ENCODE measurements at places on chromosomes 3 and 15. TPM values are rescaled to one million over a fixed set of nuclear protein-coding genes. Genes with fewer than 3 reads are reported as not detected.

DNA sequence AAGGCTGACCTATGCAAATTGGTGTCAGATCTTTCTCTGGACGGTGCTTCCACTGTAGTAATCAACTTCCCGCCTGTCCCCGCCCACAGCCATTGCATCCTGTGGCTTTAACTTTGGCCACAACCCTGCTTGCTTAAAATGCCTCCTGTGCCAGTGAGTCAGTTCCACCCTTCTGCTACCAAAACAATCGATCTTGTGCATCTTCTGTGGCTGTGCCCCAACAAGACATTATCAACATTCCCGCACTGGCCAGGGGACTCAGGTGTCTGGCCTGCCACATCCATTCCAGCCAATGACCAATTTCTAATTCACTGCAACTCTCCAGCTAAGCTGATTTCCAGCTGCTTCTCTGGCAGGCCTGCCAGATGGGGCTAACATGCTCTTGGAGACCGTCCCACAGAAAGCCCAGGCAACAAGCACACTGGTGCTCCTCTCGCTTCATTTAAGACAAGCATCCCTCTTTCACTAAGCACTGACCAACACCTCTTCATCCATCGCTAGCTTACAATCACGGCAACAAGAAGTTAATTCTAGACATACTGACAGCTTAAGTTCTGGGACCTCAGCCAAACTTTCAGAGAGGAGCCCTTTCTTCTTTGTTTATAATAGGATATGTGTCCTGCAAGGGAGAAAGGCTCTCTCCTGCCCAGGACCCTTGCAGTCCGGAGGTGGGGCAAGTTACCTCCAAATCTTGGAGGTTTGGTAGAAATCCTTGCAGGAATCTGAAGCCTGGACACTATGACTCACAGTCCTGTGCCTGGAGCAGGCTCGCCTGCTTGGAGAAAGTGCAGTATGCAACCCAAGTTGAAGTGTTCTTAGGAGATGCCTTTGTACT is 6.7 kb downstream of the CA12 start:
- peak; percentile 84 for DNase-seq

DNA sequence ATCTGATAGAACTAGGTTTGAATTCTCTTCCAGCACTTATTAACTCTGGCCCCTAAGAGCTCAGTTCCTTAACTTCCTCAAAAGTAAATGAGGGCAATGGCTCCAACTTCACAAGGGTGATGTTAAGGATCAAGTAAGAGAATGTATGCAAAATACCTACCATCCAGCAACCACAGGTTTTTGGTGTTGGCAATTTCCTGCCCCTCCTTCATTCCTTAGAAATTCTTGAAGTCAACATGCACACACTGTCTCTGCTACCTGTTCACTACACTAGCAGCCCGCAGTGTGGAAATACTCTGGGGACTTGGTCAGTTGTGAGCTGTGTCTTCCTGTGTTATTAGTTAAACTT is 5.0 kb downstream of the ZBED2 start:
- DNase-seq, result no peak

DNA sequence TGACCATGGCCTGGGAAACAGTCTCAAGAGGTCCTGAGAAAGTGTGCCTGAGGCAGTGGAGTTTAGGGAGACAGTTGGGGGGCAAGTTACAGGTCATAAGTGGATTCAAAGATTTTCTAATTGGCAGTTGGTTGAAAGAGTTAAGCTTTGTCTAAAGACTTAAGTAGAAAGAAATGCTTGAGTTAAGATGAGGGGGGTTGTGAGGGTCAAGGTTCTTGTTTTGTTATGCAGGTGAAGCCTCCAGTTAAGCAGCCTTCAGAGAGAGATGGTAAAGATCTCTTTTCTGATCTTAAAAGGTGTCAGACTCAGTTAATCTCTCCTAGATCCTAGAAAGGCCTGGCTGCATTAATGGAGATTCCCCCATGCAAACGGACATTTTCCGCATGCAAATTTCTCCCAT is 356.3 kb upstream of the C2CD4B start:
- no peak for DNase-seq

DNA sequence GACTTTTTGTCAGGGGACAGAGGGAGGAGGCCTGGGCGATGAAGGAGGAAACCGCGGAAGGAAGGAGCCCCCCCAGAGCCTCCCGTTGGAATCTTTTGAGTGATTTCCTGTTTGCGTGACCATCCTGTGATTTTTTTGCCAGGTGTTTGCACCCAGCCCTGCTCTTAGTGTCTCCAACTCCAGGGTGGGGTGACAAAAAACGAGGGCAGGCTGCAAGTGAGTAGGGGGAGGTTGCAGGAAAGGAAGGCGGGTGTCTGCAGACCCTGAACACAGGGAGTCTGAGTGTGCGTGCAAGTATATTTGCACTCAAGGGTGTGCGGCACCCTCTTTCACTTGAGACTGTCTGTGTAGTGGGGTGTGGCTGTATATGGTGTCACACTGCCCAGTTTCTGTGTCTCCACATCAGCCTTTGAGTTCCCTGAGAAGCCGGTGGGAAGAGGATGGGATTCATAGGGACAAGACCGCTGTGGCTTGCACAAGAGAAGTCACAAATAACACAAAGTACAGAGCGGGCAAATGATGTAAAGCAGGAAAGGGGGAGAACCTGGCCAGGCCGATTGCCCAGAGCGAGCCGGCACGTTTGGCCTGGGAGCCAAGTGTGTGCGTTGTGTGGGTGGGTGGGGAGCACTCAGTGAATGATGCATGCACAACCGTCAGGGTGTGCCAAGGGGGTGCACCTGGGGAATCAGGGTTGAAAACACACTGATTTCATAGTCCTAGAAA is 6.6 kb downstream of the ISLR2 start:
- DNase-seq, result no peak

DNA sequence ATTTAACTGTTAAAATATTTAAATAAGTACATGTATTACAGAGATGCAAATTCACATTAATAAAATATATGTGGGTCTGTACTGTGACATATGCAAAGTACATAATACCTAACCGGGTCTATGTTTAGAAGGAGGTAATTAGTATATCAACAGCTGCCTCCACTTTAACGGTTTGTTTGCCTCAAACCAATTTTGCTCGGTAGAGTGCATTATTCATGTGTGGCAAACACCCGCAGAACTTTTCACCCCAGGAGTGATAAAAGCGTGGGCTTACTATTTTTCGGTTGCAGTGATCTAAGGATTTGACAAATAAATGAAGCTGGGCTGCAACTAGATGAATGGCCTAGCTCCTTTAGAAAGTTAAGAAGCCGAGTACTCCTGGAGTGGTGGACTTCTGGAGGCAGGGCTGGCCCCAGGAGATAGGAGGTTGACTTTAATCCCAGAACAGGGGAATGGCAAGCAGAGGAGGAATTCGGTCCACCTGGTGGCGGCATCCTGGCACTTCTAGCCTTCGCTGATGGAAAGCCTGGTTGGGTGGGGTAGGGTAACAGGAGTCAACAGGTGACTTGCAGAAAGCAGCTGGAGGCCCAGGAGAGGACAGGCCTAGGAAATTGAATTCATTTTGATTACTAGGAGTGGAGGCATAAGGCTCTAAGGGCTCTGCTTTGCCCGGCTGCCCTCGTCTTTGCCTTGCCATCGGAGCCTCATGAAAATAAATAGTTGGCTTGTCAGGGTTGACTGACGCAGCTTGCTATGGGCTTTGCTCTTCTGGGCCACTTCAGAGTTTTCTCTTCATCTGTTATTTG is 2.4 kb downstream of the SLCO3A1 start:
- no peak for DNase-seq

DNA sequence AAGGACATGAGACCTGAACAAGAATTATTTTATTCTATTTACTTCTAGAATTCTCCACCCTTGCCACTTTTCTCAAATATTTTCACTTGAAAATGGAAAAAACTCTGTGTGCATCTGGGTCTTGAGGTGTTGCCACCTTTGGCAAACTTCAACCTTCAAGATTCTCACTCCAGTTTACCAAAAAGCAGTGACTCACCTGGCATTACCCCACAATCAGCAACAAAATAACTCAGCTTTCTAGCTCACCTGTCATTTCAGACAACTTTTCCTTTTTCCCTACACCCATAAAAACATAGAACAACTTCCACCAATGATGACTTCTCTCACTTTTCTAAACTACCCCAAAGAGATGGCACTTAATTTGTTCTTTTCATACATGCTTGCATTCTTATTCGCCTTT is 115.8 kb downstream of the DUT start:
- DNase-seq, result no peak

- no peak for DNase-seq
Observed at GRCh38 chr15:34853001-34853758, 57.8 kb upstream of the ACTC1 start.

- no peak for DNase-seq
Observed at GRCh38 chr3:69389520-69390248, 3.8 kb upstream of the FRMD4B start.

DNA sequence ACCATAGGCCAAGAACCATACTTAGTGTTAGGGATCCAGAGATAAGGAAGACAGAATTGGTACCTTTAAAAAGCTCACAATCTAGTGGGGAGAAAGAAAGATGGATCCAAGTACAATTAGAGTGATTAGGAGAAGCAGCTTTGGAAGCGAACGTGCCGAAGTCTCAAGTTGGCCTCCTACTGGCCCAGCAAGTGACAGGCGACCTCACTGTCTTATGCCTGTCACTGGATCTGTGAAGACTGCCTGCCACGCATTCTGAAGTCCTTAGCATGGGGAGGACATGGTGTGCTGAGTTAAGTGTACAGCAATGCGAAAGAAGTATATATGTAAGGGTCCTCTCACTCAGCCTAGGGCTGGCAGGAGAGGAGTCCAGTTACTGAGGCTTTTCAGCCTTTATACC is 141.0 kb downstream of the GABRB3 start:
- no peak for DNase-seq

GRCh38 chr15:33215941-33216872 is 21.7 kb upstream of the FMN1 start:
- no peak for DNase-seq

- no peak for DNase-seq
Observed at GRCh38 chr3:150346981-150347863, 60.9 kb upstream of the TSC22D2 start.

DNA sequence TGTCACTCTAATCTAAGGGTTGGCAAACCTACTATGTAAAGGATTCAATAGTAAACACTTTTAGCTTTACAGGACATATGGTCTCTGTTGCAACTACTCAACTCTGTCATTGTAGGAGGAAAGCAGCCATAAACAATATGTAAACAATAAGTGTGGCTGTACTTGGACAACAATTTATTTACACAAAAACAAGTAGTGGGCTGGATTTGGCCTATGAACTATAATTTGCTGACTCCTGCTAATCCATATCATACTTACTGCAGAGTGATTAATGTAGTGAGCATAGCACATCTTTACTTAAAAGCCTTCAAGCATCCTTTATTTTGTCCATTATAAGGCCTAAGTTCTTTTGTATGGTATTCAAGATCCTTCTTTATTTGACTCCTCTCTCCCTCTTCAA is 441.9 kb downstream of the ZIC1 start:
- no peak for DNase-seq

- no peak for DNase-seq
Observed at GRCh38 chr3:56787258-56787775, 14.4 kb downstream of the ARHGEF3 start.

DNA sequence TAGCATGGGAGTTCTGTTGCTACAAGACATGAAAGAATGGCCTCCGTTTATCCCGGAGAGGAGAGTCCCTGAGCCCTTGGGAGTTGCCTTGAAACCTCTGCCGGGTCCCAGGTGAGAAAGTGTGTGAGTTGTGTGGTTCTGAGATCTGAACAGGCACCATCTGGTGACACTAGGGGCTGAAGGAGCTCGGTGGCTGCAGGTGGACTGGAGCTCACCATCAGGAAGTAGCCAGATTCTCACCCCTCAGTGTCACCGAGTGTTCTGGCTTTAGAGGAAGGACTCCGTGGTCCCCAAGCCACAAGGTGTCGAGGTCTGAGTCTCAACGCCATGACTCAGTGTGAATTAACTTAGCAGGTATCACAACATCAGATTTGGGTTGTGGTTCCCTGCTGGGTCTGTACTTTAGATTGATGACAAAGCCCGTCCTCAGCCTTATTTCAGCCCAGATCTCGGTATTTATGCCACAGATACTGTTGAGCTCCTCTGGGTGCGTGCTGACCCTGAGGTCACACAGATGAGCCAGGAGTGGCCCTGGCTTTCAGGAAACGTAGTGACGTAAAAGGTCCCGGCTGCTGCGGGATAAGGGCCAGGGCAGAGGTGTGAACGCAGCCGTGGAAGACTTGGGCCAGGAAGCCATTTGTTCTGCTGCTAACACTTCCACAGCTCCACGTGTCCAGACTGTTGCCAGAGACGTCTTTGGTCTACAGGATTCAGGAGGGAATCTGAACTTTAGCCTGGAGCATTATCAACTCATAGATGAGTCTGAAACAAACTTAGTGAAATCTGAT is 54.4 kb downstream of the PGPEP1L start:
- DNase-seq, result no peak

GRCh38 chr3:73405000-73405399 is 219.7 kb downstream of the PDZRN3 start:
- no peak for DNase-seq

- DNase-seq, result no peak
Observed at GRCh38 chr3:185880600-185880999, 55.8 kb upstream of the IGF2BP2 start.

Gene SSUH2
- total RNA-seq, result 0.49 TPM

Gene ST8SIA2
- not detected for total RNA-seq

Gene SLC9C1
- total RNA-seq, result 0.29 TPM

Gene GOLGA6L7
- total RNA-seq, result not detected

Gene IRAK2
- 8.3 TPM for total RNA-seq

Gene HDC
- total RNA-seq, result 34.7 TPM

Gene RBM5
- 151 TPM for total RNA-seq
